T1000 (cell line): ENCODE measurements at places on chromosomes 7 and 10.

- no peak for DNase-seq
Measured at GRCh38 chr7:36546331-36546730, 156.7 kb downstream of the ANLN start.

- no peak for DNase-seq
Measured at GRCh38 chr10:73655990-73656298, at the start of gene SYNPO2L. Gene SYNPO2L (minus strand): TSS chr10:73656029. CDS start chr10:73655922, 107 bp downstream.

DNA sequence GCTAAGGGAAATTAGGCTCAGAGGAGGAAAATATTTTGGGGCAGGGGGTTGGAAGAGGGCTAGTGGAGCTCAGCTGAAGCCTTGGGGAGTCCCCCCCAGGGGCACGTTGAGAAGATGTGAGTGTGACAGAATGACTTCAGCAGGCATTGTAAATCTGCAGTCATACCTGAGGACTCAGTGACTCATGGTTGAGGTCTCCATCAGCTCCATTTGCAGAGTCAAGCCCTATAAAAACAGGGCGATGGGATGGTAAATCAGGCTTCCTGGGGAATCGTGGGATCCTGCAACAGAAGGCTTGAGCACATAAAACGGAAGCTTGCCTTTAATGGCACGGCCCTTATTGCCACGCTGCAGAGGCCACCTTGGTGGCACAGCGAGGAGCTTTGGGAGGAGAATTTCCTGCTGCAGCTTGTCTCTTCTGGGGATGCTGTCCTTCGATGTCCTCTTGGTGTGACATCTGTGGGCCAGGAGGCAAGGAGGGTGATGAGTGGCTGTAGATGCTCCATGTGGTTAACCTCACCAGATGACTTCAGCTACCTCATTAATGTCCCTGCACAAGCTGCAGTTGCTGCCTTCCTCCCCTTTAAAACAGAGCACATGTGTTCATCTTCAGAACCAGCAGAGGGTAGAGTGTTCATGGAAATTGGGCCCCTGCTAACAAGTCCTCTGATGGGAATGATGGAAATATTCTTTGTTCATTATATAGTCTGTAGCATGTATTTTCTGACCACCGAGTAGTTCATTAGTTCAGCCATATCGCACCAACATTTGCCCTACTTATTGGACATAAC is 285.9 kb downstream of the LRMDA start:
- no peak for DNase-seq

DNA sequence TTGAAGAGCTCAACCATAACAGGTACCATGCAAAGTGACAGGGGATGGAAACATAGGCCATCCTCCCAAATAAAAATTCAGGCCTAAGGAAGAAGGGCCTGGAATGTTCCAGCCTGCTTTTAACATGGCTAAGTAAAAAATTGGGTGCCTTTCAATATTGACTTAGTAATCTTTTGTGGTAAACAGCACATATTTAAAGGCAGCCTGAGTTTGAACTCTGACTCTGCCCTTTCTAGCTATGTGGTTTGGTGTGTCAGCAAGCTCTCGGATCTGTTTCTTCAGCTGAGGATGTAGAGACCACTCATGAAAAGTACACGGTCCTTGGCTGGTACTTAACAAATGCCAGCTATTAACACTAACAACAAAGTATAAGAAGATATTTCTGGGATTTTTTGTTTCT is 191.8 kb upstream of the CDCA7L start:
- DNase-seq, result no peak

DNA sequence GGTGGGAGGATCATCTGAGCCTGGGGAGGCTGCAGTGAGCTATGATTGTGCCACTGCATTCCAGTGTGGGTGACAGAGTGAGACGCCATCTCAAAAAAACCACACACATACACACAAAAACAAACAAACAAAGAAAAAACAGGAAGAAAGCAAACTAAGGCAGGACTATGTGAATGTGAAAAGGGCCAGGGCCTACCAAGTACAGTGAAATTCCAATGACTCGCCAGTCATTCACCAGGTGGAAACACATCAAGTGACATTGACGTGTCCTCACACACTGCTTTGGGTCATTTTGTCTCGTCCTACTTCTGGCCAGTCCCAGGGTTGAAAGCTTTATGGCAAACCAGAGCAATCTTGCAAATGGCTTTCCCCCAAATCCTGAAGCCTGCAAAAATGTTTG is 79.9 kb downstream of the HIP1 start:
- no peak for DNase-seq

GRCh38 chr10:44960482-44961229 is 1.1 kb downstream of the RASSF4 start:
- no peak for DNase-seq

- DNase-seq, result no peak
Measured at GRCh38 chr7:55367283-55367840, 2.2 kb downstream of the LANCL2 start.

DNA sequence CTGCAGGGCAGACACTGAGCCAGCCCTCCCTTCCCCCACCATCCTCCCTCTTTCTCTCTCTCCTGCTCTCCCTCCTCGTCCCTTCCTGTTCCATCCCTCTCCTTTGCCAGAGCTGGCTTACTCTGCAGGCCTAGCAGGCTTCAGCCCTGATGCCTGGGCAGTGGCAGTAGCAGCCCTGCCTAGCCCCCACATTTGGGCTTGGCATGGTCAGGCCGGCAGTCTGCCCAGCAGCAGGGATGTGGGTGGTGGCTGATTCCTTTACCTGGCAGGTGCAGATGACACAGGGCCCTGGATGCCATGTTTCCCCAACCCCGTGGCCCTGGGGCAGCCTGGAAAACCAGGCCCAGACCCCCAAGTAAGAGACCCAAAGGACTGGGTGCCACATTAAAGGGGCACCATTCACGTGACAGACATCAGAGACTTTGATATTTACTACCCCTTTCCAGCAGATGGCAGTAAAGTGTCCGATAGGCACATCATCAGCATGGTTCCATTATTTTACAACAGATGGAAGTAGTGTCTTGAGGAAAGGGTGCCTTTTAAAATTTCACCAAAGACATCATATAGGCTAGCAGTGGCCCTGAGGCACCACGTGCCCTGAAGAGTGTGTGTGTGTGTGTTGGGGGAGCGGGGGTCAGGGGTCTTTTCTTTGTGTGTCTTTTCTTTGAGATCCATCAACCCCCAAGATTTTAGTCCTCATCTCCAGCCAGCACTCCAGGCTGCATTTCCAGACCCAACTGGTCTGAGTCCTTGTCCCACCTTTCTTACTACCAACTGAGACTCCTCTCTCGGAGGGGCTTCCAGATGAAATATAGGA is 5.9 kb downstream of the KCP start:
- no peak for DNase-seq

- DNase-seq, result no peak
Measured at GRCh38 chr7:2893411-2893861, 49.3 kb upstream of the GNA12 start.

DNA sequence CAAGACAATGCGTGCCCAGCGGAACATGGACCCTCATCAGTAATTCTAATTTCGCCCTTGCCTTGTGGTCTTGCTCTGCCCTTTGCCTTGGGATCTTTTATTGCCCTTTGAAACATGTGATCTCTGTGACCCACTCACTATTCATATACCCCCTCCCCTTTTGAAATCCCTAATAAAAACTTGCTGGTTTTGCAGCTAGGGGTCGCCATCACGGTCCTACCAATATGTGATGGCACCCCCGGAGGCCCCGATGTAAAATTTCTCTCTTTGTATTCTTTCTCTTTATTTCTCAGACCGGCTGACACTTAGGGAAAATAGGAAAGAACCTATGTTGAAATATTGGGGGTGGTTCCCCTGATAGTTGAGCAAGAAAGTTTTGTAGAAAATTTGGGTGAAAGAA is 242.7 kb downstream of the CDK14 start:
- DNase-seq, result no peak

DNA sequence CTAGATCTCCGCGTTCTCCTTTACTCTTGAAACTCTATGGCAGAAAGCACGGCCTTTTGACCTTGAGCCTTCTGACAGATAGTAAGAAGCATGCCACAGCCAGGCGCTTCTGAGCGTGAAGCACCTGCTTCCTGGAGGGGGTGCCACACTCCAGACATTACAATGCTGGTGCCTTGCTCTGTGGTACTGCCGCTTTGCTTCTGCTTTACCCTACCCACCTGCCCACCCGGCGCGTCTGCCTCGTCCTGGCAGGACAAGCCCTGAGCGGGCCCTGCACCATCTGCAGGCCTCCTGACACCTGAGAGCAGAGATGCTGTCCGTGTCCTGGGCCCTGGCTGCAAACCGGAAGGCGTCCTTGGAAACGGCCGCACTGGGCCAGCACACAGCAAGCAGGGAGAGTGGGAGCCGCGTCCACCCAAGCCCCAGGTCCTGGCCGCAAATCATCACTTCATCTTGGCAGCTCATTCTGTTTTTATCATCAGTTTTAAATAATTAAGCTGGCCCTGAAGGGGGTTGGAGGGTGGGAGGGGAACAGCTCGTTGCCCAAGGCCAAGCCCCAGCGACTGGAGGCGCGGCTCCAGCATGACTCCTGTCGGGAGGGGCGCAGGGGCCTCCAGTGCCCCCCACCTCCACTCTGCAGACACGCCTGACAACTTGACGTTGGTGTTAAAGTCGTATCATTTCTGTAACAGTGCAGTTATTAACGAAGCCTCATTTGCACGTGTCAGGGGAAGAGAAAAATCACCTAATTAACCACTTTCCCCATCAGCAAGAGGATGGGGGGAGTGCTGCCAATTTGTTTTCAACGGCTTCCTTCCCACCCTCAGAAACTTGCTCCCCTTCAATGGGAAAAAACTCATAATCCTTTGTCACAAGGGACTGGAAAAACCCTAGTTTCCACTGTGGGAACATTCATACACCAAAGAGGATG is 132.2 kb downstream of the MAD1L1 start:
- DNase-seq, result no peak

- no peak for DNase-seq
Measured at GRCh38 chr10:96992721-96993120, 160.6 kb downstream of the LCOR start.

DNA sequence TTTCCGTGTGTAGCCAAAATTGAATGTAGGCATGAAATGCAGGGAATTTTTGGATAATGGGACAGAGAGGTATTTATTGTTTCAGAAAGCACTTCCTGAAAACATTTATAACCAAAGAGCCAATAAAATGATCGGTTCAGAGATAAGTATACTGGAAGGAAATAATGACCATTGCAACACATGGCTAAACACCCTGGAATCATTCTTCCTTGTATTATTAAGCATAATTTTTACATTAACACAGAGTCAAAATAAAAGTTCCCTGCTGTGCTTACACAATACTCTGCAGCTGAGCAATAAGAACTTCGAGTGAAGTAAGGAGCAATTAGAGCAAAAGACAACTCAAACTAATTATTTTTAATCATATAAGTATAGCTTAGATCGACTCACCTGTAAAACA is 648.3 kb downstream of the TNS3 start:
- no peak for DNase-seq

GRCh38 chr10:99393036-99393435 is 37.4 kb downstream of the GOT1 start:
- no peak for DNase-seq

- no peak for DNase-seq
Measured at GRCh38 chr7:139421123-139421522, 61.4 kb downstream of the LUC7L2 start.

DNA sequence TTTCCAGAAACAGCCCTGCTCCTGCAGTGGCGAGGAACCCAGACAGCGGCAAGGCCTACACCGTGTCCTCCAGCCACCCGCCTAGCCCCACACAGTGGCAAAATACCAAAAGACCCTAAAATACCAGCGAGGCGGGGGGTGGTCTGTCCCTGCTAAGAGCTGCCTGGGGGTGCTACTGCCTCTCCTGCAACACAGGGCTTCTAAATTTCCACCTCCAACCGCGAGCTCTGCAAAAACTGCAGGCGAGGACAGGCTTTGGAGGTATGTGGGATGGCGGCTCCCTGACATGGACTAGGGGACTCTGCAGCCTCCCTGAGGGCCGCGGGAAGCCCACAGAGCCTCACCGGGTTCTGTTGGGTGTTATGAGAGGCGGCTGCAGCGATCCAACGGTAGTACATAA is 122.3 kb downstream of the WDR37 start:
- DNase-seq, result no peak

DNA sequence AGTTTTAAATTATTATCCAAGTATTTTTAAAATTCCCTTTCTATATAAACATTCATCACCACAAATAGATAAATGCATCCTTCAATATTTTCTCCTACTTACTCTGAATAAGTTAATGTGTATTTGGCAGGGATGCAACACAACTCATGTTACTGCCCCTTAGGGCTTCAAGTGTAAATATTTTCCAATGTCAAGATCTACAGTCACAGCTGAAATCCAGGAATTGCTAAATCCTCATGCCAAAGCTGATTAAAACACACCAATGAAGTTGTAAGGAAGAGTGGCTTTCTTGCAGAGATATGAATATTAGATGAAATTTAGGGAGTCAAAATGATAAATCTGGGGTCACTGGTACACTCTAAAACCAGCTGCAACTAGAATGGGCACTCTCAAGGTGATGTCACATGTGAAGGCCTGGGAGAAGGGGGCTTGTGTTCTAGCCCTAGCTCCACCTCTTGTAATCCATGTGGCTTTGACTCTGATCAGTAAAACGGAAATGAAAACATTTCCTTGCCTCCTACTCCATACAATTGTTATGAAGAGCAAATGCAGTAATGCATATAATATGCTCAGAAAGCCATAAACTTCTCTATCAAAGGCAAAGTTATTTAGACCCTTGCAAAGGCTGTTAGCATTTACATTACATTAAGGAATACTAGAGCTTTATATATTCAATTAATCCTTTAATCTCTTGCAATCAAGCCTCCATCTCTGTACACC is 228.1 kb upstream of the NFE2L3 start:
- DNase-seq, result no peak

- DNase-seq, result no peak
Measured at GRCh38 chr10:6328699-6329423, 126.1 kb downstream of the PFKFB3 start.

- DNase-seq, result no peak
Measured at GRCh38 chr7:46059308-46060020, 138.4 kb upstream of the IGFBP3 start.

DNA sequence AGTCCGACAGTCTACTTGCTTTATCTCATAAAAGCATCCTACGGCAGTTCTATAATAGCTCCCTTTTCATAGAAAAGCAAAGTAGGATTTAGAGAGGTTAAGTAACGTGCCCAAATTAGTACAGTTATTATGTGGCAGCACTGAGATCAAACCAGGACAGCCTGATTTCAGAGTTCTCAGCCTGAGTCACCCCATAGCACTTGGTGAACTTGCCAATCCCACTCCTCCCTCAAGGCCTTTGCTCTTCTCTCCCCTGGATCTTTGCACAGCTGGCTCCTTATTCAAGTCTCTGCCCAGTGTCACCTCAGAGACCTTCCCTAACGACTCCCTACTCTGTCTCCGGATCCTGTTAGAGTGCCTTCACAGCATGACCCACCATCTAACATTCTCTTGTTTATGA is 438.0 kb upstream of the NFE2L3 start:
- DNase-seq, result no peak

- no peak for DNase-seq
Measured at GRCh38 chr7:85673876-85674275, 487.0 kb upstream of the SEMA3D start.

GRCh38 chr7:19020711-19021110 is 96.7 kb downstream of the TWIST1 start:
- no peak for DNase-seq

DNA sequence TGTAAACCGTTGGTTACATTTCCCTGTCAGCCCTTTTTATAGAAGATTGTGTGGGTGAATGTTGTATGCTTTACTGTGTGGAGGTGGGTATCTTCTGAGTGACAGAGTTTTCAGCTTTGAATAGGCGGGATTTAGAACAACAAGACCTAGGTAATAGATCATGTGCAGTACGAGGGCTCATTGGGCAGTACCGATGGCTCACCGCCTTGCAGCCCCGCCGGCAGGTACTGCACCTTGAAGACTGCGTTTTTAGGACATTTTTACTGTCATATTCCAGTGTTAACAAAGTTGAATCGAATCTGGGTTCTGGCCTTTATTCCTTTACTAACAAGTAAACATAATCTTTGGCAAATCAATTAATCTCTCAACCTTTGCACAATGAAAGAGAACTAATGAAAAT is 55.9 kb upstream of the NCF1 start:
- no peak for DNase-seq
